DMS 273 treated with DMSO at 0.1 percent for 48 hours (cell line): ENCODE measurements at places on chromosomes 2 and 18.

DNA sequence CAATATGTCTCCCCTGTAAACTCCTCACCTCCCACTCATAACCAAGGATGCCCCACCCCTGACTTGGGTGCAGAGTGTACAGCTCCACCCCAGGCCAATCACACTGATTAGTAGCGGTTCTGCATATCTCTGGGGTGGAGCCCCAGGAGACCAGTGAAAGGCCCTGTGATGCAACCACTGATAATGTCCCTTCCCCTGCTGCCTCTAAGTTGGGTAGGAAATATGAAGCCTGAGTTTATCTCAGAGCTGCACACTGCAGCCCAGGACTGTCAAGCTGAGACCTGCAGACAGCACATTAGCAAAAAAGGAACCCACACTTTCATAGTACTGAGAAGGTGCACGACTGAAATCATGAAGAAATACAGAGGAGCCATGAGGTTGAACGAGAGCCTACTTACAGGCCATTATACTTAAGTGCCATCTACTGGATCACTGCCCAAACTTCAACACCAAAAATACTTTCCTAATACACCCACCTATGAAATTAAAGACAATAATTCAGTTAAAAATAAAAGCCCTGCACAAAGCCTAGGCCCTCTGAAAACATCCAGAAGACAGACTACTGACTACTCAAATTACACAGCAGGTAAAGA is 455.4 kb upstream of the LRRTM4 start:
- no peak for DNase-seq

- no peak for DNase-seq
Measured at GRCh38 chr2:98390571-98391476, 44.6 kb downstream of the CNGA3 start.

GRCh38 chr2:32843699-32844098 is 103.1 kb upstream of the LTBP1 start:
- no peak for DNase-seq

GRCh38 chr2:217625557-217626169 is 377.1 kb downstream of the TNS1 start:
- no peak for DNase-seq

DNA sequence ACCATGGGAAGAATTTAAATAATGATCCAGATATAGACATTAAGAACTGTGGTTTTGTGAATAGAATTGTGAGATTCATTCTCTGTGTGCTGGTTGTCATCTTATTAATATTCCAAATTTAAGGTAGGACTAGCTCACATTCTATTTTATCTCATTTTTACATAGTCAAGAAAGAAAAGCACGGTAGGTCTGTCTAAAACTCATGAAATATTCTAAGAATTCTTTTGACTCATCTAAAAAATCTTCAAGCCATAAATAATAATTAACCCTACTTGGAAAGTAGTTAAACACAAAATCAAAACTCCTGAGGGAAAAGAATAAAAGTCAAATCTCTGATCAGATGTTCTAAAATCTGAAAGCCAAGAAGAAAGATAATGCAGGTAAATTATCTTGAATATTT is 388.8 kb upstream of the CHAC2 start:
- no peak for DNase-seq

- no peak for DNase-seq
Measured at GRCh38 chr2:203683932-203684556, 22.4 kb upstream of the CD28 start.

DNA sequence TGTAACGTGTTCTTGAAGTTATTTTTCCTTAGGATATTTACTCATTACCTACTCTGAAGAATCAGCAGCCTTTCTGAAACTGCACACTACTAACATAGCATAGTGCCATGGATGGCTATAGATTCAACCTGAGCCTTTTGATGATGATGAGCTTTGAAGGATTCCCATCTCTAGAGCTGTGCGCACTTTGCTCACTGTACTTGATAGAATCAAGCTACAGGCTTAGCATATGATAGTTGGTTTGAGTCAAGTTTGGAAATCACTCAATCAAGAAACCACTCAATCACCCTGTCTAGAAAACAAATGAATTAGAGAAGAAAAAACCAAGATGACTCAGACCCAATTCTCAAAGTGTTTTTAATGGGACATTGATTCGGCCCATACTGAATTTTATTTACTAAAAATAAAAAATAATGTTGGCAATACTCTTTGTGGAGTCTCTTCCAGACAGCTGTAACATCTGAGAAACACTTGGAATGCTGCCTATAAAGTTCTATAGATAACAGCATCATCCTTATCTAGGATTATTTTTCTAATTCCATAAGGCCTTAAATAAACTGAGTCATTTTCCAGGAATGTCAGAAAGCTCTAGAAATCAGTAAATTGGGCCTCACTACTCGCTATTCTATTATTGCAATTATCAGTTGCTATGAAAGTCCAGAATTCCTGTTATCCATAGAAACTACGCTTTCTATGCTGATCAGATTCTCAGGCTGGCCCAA is 259.0 kb upstream of the ERBB4 start:
- DNase-seq: no peak

DNA sequence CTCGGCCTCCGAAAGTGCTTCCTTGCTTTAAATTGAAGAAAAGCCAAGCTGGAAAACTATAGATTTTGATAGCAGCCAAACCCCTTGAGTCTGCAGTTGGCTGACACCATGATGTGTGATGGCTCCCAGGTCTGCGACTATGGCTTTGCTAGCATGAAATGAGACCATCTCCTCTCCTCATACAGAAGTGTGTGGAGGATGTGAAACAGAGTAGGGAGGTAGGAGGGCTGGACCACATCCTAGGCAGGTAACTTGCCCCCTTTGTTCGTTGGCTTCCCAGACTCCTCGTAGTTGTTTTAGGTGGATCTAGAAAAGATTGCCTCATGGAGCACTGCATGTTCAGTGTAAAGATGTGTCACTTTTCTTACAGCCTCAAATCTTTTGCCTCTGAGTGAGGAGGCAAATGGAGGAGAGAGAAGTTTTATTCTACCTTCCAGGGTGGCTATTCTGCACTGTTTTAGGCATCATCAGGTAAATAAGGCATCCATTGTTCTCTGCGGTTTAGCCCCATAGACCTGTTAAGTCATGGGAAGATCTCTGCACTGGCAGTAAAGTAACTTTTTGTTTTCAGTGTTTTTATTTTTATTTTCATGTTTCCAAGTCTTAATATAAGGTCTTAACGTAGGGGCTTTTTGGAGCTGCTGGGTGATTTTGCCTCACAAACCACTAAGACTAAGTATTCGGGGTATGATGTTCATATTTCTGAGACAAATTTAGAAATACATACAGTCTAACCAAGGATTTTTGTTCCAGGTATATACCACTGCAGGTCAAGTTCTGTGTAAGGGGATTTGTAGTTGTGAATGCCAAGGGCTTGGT is 40.1 kb downstream of the MGAT5 start:
- DNase-seq: no peak

- no peak for DNase-seq
Measured at GRCh38 chr2:65602603-65603235, 170.3 kb upstream of the SPRED2 start.

GRCh38 chr2:120464448-120464931 is 118.6 kb downstream of the INHBB start:
- DNase-seq: no peak

DNA sequence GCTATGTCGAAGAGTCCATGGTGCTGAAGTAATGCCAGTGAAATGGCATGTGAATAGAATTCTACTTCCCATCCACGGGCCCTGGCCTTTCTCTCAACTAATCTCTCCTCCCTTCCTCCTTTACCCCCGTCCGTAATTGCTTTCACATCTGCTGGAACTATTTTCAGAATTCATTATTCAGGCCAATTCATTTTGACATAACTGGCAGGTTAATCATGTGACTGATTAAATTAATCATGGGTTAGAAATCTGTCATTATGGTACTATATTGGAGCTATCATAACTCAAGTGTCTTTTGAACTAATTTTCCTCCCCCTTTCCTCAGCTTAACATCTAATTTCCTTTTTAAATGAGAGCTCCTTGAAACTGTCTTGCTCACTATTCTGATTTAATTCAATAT is 66.9 kb downstream of the ZDBF2 start:
- no peak for DNase-seq

- no peak for DNase-seq
Measured at GRCh38 chr2:69253112-69253511, 133.9 kb downstream of the GFPT1 start.

DNA sequence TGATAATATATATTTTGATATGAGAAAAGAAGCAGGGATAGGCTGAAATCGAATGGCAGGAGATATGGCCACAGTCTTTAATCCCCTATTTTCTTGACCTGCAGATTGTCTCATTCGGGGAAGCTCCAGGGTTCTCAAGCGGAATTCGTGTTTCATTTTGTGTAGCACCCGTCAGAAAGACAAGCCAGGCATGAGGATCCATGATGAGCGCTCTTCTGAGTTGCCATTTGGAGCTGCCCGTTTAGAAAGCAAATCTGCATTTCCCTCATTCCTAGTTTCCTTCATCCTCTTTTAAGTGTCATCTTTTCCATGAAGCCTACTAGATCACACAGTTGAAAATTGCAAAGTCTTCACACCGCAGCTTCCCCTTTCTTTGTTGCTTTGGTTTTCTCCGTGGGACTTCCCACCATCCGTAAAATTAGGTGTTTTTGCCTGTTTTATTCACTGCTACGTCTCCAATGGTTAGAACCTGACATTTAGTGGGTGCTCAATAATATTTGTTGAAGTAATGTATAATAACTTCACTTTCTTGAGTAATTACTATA is 16.9 kb downstream of the HNMT start:
- no peak for DNase-seq

DNA sequence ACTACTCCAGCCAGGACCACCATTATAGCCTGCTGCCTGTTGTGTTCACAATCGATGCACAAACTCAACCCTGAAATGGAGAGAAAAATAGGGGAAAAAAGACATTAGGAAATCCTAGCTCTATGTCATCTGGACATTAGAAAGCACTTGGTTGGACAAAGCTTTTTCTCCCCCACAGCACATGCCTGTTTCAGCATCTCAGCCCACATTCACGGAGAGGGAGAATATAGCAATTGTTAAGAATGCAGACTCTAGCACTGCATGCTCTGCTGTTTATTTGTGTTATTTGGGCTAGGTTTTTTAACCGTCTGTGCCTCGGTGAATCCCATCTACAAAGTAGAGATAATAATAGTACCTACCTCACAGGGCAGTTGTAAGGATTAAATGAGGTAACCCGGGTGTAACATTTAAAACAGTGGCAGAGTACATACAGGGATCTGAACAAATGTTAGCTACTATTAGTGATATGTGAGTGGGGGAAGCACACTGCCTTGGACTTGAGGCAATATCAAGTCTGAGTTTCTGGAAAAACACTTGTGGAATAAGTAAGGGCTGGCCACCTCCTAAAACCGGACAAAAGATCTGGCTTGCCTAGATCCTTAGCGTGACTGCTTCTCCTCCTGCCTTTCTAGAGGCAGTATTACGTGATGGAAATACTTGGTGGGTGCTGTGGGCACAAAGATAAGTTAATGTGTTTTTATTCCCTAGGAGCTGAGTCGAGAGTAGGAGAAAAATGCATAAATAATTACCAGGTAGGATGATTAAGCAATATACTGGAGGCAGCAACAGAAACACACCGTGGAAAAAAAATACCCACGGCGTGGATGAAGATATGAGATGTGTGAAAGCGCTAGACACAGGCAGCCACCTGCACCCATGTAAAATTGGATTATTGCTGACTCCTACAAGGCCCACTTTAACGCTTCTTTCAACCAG is 1.0 kb upstream of the PPP1CB start:
- no peak for DNase-seq

- DNase-seq: no peak
Measured at GRCh38 chr2:219171231-219171651, 1.4 kb upstream of the SLC23A3 start.

DNA sequence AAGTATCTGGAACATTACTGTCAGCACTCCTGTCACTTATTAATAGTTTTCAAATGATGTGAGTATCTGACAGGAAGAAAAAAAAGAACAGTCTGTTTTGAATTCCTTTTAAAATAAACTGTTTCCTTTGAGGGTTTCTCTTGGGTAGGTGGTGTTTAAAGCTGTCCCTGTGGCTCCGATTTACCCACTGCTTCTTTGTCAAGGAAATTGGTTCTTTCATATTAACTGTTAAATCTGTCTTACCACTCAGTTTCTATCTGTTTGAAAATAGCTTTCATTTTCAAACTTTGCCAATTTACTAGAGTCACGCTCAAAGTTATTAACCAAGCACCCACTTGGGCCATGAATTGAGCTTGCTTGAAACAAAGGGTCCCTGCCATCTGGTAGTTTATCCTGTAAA is 614.6 kb upstream of the NXPH2 start:
- DNase-seq: no peak

DNA sequence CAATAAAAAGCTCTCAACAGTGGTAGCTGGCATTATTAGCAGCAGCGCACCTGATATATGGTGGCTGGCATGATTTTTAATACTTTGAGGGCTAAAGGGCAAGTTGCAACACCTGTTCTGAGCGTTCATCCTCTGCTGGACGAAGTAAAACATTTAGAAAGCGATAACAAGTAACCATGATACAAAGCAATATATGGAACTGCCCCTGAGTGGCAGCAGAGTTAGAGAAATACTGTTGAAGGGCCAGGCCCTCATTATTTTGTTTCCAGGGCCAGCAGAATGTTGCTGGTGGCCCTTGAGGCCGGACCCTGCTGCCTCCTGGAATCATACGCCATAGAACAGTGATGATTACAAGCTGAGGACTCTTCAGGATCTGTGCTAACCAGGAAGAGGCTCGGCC is 47.8 kb downstream of the ARHGEF4 start:
- no peak for DNase-seq

- no peak for DNase-seq
Measured at GRCh38 chr2:219314804-219315468, 5.7 kb upstream of the PTPRN start.

DNA sequence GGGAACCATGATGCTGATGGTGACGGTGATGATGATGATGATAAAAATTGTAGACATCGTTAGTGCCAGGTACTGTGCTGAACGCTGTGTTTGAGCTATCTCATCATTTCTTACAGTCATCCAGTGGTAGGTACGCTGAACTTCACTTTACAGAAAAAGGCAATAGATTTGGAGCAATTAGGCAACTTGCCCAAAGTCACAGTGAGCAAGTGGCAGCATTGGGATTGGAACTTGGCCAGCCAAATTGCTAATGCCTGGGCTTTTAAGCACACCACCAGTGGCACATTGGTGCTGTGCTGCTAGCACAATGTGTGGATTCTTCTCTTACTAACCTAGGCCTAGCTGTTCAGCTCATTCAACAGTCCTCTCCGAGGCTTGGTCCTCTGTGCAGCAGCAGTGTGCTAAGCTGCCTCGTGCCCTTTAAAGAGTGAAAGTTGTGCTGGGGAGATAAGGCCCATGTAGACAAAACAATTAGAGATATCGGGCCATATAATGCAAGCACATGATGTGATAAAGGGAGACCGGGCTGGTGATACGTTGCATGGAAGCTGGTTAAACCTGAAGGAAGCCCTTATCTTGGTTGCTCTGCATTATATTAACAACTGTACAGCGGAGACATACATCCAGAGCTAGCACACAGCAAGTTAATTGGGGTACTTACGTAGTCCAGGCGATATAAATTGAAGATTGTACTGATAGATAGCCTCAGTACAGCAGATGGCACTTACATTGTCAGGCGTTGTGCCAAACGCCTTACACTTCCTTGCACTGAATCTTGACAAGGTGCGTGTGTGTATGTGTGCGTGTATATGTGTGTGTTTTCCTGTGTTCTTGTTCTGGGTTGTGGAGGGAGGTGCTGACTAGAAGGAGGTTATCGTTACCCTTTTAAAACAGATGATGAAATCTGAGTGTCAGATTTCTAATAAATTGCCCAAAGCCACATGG is 28.4 kb downstream of the HK2 start:
- DNase-seq: peak; percentile 55
